Motor neuron (in vitro differentiated cells): ENCODE measurements at places on chromosomes 5 and 9.

- ATAC-seq = peak; percentile 54
Measured at GRCh38 chr9:124291801-124292396, 34.1 kb downstream of the NEK6 start.

DNA sequence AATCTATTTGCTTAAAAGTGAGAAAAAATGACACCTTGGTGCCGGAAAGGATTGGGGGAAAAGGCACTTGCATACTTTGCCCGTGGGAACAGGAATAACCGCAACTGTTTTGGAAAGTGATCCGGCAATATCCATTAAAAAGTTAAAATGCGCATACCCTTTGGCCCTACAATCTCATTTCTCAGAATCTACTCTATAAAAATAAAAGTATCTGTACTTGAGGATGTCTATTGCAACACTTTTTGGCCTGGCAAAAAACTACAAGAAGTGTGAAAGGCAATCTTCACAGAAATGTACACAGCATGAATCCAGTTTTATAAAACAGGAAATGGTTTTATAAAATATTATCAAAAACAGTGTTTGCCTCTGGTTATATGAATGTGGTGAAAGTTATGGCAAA lies 58.3 kb upstream of the NFIL3 start:
- no peak for ATAC-seq

DNA sequence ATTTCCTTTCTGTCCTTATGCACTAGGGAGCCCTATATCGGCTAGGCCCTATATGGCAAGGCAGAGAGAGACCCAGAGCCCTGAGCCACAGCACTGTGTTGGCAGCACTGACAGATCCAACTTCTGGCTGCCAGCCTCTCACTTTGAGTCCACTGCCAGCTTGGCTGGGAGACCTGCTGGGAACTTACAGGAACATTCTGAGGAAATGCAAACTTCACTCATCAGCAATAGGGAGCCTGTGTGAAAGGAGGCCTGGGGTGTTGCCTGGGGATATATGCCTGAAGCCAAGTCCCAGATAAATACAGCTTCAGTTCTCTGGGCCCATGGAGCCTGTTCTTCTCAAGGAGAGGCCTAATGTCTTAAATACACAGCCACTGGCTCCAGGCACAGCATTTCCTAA lies 78.0 kb downstream of the ADRB2 start:
- no peak for ATAC-seq

DNA sequence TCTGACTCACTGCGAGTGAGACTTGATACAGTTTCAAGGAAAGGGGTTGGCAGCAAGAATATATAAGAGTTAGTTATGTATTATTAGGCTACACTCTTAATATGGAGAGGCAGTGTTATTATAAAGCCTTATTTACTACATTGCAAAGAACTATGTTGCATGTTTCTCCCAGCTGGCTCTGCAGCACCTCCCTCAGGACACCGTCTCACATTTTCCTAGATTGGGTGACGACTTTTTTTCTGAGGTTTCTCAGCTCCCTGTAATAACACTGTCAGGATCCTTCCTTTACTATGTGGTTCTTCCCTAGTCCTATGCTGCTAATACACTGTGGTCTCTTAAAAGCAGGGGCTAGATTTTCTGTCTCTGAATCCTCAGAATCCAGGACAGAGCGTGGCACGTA lies 153.7 kb downstream of the INSYN2B start:
- ATAC-seq = no peak

DNA sequence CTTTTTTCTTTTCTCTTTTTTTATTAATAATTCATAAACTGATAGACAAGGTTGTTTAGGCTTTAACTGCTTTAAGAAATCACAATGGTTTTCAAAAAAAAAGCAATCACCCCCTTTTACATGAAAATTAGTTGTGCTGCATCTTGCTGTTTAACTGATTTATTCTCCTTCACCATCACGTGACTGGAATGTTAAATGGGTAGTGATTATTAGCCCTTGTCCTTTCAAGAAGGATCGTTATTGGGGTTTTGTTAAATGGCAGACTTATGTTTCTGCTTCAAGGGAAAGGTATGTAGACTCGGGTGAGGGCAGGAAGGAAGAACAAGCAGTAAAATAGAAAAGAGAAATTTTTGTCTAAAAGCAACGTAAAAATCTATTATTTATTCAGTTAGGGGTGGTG lies 175.6 kb upstream of the TLE4 start:
- ATAC-seq = peak; percentile 52

GRCh38 chr9:135230817-135231520 lies 143.5 kb downstream of the OLFM1 start:
- ATAC-seq = no peak

DNA sequence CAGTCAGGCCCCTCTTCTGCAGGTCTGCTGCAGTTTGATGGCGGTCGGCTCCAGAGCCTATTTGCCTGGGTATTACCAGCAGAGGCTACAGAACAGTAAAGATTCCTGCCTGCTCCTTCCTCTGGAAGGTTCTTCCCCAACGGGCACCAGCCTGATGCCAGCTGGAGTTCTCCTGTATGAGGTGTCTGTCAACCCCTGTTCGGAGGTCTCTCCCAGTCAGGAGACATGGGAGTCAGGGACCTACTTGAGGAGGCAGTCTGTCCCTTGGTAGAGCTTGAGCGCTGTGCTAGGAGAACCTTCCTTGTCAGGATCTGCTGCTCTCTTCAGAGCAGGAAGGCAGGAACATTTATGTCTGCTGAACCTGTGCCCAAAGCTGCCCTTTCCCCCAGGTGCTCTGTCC lies 138.4 kb upstream of the IQGAP2 start:
- no peak for ATAC-seq

- no peak for ATAC-seq
Measured at GRCh38 chr5:127799293-127799905, 96.2 kb downstream of the CCDC192 start.

DNA sequence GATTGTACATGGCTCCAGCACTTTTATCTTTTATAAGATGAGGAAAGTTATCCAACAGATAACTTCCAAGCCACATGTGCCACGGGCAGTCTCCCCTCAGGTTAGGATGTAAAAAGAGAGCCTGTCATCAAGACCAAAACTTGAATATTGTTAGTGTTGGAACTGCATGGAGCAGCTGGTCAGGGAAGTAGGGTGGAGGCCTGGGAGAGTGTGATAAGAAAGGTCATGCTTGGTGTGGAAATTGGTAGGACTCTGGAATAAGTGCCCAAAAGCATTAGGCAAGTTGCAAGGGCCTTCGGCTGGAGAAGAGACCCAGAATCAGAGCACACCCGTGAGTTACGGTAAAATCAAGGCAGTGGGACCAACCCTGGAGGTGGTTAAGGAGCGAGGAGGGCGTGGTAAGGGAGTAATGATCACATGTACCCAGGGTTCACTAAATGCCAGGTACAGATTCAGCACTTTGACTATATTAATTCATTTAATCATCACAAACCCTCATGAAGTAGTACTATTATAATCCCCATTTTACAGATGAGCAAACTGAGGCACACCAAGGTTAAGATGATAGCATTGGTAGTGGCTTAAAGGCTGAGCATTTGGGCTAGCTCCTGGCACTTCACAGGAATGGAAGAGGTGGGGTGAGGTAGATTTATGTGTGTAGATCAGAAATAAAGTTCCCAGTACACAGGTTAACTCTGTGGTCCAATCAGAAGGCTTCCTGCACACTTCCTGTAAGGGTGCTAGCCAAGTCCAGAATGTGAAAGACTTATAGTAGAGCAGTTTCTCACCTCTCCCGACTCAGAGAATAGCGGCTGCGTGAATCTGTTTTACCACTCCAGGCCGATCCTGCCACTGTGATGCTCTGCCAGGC lies 96.5 kb upstream of the ZNF608 start:
- no peak for ATAC-seq

GRCh38 chr9:18499062-18499461 lies 25.1 kb downstream of the ADAMTSL1 start:
- ATAC-seq = no peak

DNA sequence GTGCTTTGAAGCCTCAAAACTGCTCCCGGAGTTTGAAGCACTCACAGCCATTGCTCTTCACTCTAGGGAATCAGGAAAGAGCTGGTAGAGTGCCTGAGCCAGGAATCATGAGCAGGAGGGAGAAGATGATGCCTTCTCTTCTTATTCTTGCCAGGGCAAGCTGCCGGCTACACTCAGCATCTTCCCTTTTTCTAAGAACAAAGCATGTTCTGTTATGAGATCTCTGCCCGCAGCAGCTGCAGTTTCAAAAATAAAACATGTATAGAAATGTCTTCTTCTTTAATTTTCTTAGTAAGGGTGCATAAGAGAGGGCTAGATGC lies 57.9 kb upstream of the RICTOR start:
- ATAC-seq = no peak

DNA sequence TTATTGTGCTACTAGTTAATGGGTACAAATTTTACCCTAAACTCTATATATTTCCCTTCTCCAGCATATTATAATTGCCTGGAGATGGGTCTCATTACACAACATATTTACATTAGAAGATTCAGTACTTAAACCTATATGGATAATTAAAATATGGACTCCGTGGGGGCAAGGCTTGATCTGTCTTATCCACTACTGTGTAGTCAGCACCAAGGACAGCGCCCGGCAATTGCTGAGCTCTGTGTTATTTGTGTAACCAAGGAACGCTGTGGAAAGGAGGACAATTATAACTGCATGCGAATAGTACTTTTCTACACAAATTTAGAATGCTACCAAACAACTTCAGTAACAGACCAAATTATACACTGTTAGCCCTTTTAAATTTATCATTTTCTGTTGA lies 77.7 kb downstream of the DNAH5 start:
- ATAC-seq = no peak

DNA sequence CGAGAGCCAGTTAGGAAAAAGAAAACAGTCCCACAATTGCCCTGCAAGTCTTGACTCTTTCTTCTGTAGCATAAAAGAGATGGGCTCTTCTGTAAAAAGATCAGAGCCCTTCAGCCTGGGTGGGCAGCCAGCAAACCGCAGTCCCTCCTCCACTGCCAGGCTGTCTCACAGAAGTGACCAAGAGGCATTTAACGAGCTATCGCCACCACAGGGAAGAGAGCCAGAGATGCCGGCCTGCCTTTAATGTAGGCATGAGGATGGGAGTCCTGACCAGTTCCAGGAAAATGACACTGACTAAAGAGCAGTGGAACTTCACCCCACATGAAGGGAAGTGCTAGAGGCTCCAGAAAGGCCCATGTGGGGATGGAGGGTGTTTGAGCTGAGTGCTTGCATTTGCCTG lies 264.6 kb downstream of the NDUFS4 start:
- ATAC-seq = no peak

DNA sequence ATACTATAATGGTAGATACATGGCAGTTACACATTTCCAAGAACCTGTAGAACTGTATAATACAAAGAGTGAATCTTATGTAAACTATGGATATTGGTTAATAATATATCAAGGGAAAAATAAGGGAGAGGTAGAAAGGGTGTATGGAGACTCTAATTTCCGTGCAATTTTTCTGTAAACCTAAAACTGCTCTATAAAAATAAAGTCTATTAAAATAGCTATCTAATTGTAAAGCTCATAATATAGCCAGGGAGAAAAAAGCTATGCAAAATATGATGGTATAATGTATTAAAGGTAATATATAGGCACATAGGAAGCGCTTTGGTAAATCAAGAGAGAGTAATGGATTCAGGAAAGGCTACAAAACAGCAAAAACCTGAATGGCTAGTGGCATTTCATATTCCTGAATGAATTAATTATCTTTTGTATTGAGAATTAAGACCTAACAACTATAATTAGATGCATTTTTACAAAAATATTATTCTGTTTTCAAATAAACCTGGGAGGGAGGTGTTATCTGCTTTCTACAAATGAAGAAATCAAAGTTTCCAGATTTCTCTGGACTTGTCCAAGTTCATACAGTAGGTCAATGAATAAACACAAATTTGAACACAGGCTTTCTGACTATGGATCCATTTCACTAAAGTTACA lies 22.8 kb downstream of the ANXA1 start:
- no peak for ATAC-seq

- peak; percentile 31 for ATAC-seq
Measured at GRCh38 chr5:96566833-96567587, 95.2 kb upstream of the CAST start.

DNA sequence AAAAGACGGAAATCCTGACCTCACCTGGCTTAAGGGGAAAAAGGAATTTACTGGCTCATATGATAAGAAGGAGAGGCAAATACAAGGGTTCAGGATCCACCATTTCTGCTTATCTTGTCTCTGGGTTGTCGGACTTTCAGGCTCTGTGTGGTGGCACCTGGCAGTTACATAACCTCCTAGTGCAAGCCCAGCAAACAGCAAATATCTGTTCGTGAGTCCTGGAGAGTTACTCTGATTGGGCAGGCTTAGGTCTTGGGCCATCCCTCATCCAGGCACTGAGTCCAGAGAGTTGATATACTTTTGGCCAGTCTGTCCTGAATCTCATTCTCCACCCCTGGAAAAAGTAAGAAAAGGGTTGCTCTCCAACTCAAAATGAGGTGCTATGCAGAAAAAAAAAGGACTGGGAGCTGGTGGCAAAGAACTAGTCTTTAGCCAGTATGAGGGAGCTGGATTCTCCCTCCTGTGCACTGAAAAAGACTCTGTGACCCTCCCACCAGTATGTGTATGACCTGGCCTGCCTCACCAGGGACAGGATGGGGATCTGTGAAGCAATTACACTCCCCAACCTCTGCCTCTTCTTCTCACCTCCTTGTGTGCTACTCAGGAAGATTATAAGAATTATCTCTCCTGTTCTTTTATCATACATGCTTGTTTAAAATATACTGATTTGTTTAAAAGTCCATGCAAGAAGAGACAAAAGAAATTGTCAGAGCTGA lies 282.9 kb downstream of the ARHGAP26 start:
- ATAC-seq = no peak

DNA sequence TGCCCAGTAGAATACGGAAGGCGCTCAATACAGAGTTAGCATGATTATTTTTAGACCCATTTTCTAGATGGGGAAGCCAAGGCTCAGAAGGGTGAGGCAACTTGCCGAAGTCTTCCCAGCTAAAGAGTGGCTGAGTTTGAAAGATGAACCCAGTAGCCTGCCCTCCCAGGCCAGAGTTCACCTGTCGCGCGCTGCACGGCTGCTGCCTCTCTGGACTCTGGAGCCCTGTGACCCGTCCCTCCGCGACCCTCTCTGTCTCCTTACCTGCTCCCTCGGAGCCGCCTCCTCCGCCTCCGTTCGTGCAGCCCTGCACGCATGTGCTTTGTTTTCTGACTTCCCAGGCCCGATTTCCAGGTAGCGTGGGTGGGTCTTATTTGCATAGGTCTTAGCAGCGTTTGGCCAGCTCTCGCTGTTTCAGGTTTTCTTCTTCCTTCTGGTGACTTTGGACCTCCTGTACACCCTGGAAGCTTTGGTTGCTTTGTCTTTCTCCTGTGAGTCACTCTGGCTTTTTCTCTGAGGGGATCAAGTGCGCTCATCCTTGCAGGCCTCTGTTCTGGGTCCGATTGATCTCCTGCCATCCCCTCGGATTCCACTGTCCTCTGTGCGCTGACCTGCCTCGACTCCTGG lies at the start of gene RNF183:
RNF183 (minus strand) TSS at position 585 of the 627 bp plus-strand sequence. CDS start 5,192 bp downstream, outside the sequence.
- ATAC-seq = no peak

DNA sequence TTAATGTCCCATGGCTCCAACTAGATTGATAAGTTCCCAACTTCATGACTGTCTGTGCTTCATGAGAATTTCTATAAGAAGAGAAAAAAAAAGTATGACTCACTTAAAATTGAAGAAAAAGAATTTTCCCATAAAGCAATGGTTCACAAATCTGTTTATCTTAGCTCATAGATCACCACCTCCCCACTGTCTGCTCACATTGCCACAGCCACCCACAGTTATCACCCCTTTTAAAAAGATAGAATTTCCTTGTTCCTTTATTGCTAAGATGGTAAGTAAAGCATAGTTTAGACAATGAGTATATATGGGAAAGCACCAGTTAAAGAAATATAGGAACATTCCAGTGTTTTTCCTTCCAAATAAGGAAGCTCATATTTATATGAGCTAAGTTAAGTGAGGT lies 67.1 kb downstream of the ALDH7A1 start:
- ATAC-seq = no peak

GRCh38 chr9:126681336-126681735 lies 67.6 kb downstream of the LMX1B start:
- ATAC-seq = no peak

GRCh38 chr5:95988094-95988493 lies 26.4 kb upstream of the ELL2 start:
- no peak for ATAC-seq
